ENCODE measurements at places on chromosomes 3 and 15.

GRCh38 chr15:39886418-39886817 lies 33.6 kb downstream of the GPR176 start:
- no peak for DNase-seq

DNA sequence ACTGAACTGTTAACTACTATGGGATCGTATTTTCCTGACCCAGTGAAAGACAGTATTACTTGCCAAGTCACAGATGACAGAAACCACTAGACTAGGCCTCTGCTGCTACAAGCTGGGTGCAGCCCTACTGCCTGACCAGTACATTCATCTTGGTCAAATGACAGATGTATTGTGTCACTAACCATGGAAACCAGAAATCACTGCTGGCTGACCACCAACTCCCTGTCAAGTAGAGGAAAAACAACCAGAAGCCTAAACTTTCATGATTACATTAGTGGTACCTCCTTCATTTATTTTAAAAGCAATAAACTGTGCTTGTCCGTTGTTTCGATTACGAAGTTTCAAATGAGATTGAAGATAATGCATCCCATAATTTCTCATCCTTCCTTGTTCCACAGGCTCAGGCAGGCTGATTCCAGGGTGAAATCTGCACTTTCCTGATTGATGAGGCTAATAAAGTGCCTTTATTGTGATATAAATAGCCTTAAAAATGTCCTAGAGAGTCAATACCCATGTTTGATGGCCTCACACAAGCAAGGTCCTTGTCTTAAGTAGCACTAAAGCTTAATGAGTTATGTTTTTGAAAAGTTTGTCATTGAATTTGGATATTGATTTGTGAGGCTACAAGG lies 309.7 kb downstream of the LSAMP start:
- peak; percentile 91 for DNase-seq

- DNase-seq, result no peak
These were observed 10.5 kb downstream of the CTXND1 start for GRCh38 chr15:80241508-80241907.

GRCh38 chr3:126480206-126480605 lies 4.5 kb upstream of the ZXDC start:
- DNase-seq, result no peak

- DNase-seq, result peak; percentile 78
These were observed 111.6 kb downstream of the RAB11A start for GRCh38 chr15:65980824-65981456.

Measured in fibroblast of pulmonary artery (primary cell).